ENCODE measurements at places on chromosomes 3 and 15.

DNA sequence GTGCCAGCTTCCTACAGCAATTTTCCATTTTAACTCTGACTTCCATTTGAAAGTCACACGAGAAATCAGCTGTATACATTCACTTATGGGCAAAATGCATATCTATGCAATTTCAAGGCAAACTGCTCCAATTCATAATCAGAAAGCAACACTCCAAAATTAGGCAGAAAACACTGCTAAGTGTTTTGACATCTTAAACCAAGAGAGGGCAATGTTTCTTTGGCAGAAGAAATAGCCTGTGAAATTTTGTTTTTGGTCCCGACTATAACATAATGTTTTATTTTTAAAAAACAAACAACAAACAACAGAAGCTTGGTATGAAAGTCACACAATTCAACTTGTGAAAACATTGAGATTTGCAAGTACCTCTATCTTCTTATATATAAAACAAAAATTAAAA is 42.6 kb downstream of the GOLIM4 start:
- DNase-seq = no peak

DNA sequence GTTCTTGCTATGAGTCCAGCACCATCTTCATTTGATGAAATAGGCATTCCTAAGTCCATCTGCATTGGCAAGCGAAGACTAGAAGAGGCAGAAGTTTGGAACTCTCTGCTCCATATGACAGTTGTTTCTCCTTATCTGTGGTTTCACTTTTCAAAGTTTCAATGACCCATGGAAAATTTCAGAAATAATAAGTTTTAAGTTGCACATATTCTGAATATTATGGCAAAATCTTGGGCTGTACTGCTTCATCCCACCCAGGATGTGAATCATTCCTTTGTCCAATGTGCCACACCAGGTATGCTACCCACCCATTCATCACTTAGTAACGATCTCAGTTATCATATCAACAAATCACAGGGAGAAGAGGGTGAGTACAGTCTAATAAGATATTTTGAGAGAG is 647.9 kb downstream of the GRM7 start:
- DNase-seq = no peak

GRCh38 chr15:90345857-90346256 is 6.2 kb upstream of the ZNF774 start:
- no peak for DNase-seq

DNA sequence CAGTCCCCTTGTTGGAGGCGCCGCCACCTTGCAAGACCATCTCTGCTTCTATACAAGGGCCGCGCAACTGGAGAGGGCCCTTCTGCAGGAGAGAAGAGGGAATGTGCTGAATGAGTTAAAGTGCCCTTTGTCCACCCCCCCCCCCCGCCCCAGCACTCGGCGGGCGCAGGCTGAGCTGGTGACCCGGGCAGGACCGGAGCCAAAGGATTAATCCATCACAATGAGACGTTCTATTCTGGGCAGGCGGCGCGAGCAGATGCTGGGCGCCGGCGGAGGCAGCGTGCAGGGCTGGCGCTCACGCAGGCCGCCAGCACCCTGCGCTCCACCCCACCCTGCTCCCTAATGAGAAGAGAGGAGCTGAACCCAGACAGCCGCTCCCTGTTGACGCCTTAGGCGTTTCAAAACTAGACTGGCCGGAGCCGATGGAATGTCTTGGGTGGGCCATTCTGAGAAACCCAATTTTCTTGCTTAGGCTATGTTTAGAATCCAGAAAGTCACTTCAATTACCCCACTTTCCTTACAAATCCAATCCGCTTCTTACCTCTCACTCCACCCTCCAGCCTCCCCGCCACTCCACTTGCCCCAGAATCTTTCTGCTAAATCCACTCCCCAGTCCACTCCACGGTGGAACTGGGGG is 32.9 kb downstream of the GJD2 start:
- DNase-seq = peak; percentile 38

DNA sequence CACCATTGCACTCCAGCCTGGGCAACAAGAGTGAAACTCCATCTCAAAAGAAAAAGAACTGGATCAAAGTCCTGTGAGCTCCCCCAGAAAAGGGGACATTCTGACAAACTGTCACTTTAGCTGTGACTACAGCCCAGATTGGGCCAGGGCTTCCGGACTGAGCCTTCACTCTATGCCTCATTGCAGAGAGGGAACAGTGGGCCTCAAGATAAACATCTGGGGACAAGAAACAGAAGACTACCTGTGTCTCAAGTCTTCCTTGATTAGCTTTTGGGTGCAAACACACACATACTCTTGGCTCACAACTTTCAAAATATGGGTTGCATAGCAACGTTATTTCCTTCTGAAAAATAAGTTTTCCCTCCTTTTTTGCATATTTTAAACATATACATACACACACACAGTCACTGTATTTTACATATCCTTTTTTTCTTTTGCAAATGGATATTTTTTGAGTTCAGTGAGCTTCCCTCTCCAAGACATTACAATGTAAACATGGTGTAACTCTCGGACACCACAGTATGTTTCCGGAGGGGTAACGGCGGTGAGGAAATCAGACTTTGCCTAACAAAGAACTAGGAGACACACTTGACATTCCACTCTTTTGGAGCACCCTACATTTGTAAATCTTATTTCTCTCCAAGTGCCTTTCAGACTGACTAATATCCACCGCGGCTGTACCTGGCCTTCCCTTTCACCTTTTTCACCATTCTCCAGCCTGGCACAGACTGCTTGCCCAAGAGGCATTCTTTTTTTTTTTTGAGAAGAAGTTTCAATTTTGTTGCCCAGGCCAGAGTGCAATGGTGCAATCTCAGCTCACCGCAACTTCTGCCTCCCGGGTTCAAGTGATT is 3.5 kb downstream of the TKT start:
- DNase-seq = no peak

GRCh38 chr3:128168836-128169235 is 15.6 kb downstream of the EEFSEC start:
- DNase-seq = no peak

GRCh38 chr15:60072826-60073465 is 68.8 kb downstream of the FOXB1 start:
- no peak for DNase-seq

DNA sequence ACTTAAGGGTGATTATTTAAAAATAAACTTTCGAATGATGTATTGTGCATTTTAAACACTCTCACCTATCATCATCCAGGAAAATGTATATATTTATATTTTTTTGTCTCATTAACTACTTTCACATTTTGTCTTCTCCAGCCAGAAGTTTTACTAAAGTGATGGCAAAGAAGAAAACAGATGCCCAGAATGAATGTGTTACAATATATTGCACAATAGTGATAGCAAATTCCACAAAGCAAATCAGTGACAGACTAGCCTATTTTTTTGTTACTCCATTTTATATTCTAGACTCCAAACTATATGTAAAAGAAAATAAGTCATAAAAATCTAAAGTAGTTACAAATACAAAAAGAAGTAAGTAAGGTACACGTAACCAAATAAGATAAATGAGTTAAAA is 414.7 kb downstream of the EPHA3 start:
- no peak for DNase-seq

DNA sequence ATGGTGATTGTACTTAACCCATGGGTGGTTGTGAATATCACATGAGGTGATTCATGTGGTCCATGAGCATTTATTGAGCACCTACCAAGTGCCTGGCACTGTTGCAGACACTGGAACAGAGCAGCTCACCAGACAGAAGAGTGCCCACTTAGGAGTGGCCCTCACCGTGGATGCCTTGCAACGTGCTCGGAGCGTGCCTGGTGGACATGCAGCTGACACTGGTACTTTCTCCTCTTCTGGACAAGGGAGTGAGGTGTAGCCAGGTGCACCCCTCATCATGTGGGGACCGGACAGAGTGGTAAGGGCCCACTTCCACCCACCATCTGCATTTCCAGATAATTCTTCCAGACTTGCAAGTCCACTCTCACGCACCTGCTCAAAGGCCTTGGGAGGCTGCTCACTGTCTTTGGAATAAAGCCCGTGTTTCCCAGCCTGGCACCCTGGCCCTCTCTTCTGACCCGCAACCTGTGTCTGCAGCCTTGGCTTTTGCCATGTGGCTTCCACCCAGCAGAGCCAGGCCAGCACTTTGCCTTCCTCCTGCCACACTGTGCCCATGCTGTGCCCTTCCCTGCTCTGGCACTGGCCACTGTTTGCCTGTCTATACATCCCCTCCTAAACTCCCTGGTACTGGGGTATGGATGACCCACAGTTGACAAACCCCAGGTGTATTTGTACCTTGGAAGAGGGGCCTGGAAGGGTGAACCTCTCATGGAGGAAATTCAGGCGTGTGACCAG is 90.9 kb upstream of the SEC13 start:
- DNase-seq = no peak

- DNase-seq = no peak
Observed at GRCh38 chr15:65254356-65254755, 32.3 kb downstream of the PARP16 start.

DNA sequence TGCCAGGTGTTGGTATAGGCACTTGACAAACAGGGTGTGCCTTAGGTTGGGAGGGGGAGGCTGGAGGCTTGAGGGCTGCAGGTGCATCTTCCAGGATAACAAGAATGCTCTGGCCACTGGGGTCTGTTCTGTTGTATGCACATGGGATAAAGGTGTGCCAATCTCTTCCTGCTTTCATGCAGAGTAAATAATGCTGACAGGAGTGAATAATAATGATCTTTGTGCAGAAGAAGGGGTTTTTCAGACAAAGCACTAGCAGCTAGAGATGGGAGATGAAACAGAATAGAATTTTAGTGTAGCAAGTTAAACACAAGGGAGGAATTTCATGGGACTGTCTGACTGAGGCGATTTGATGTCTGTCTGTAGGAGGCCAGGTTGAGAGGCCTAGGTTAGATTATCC is 1.9 kb upstream of the ROPN1 start:
- DNase-seq = no peak

- no peak for DNase-seq
Observed at GRCh38 chr15:62417439-62417838, 252.4 kb upstream of the C2CD4B start.

- no peak for DNase-seq
Observed at GRCh38 chr15:42826251-42826890, 89.4 kb upstream of the CDAN1 start.

GRCh38 chr3:11582191-11582968 is 61.3 kb downstream of the VGLL4 start:
- DNase-seq = peak; percentile 61

DNA sequence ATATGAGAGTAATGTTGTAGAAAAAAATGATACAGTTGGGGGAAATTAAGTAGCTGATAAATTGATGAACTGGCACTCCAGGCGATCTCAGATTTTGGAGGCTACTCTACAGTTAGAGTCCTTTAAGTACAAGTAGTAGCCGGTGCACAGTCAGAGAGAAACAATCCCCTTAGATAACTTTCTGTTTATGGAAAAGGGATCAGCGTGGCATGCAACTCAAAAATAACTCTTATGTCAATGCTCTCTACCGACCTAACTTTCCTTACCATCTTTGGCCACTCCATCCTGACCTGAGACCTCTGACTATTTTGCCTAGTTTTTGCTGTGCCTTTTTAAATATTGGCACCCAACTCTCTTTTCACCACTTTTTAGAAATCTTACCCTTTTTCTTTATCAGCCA is 299.6 kb downstream of the UNC13C start:
- no peak for DNase-seq

GRCh38 chr3:126886217-126886616 is 96.7 kb upstream of the PLXNA1 start:
- DNase-seq = no peak

GRCh38 chr3:82015241-82015640 is 253.8 kb upstream of the GBE1 start:
- DNase-seq = no peak

DNA sequence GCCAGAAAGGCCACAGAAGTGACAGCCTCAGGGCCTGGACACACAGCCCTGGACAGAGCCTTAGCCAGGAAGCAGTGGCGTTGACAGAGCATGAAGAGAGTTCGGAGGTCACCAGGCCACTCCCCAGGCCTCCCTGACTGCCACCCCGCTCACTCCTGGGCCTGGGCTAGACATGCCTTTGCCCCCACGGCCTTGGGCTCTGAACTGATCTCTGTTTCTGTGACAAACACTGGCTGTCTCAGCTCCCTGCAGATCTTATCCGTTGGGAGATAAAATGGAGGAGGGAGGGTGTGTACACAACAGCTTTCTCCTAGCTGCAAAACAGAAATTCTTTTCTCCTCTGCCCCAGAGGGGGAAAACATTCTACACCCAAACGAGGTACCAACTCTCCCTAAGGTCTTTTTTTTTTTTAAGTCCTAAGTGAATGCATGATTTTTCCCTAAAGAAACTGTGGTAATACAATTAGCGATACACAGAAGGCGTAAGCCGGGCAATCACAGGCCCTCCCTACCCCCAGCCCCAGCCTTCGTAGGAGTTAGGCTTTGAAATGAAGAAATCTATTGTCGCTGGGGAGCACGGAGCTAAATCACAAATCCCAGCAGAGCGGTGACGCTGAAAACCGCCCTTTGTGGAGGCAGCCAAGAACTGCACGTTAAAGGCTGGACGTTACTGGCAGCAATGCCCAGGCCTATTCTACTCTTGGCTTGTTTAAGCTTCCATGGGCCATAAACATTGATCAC is 45.0 kb downstream of the SRGAP3 start:
- DNase-seq = no peak

DNA sequence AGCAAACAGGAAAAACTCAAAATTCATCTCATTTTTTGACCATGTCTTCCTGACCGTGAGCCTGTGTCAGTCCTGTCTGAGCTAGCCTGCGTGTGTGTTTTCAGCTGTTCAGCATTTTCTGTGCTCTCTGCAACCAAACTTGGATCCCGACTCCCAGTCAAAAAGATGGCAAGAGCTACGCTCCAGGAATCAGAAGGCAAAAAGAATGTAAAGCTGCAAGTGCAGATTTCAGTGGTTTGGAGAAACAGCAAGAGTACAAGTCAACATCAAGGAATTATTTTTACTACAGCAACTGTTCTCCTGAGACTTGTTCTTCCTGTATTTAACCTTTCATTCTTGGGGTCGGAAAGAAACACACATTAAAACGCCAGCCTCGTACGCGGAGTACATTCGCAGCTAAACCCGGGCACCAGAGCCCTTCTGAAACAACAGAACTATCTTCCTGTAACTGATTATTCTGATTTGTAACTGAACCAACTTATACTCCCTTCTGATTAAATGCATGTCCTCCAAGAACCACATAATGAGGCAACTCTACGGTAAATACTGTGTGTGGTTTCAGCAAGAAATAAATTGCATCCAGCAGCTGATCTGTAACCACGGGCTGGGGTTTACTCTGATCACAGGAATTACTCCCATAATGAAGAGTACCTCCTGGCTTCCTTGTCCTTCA is 107.4 kb downstream of the LRIG1 start:
- no peak for DNase-seq

- no peak for DNase-seq
Observed at GRCh38 chr3:79491029-79491641, 276.7 kb downstream of the ROBO1 start.

- DNase-seq = no peak
Observed at GRCh38 chr3:116111765-116112164, 333.5 kb downstream of the LSAMP start.

- DNase-seq = no peak
Observed at GRCh38 chr3:49722896-49723295, 855 bp downstream of the GMPPB start.

All from HEK293T (cell line).